KBM-7 (cell line): ENCODE measurements at places on chromosomes 2 and 18.

GRCh38 chr2:7559791-7560190 lies 642.6 kb downstream of the RNF144A start:
- DNase-seq: no peak

DNA sequence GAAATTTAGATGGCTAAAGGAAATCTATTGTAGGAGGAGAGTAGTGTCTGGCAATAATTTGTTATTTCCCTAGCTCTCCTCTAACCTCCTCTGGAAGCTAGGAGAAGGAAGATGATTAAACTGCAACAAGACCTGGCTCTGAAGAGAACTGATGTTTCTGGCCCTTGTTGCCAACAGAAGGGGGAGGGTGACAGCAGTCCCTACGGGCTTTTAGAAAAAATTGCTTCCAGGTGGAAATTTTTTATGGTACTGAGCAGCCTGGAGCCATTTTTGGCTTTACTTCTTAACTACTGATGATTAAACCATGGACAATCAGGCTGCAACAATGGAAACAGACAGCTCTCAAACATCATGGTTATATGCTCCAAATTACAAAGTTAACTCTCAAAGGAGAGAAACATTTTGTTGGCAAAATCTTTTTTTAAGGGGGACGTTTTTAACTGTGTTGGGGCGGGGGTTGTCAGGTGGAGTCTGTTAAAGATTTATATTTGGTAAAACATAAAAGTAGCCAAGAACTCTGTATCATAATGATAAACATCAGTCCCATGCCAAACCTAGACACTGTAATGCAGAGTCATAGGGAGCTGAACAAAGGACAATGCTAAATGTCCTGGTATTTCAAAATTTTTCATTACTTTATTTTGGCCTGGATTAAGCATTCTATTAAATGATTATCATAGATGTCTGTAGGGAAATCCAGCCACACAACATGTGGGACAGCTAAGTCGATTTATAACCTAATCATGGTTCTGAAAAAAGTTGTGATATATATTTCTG lies 70.0 kb downstream of the EXOC6B start:
- DNase-seq: no peak

GRCh38 chr18:58402247-58402646 lies 226.6 kb downstream of the ALPK2 start:
- no peak for DNase-seq

GRCh38 chr18:41324934-41325333 lies 630.1 kb upstream of the PIK3C3 start:
- no peak for DNase-seq

GRCh38 chr2:30713698-30714097 lies 93.5 kb downstream of the CAPN13 start:
- no peak for DNase-seq

- DNase-seq: no peak
Measured at GRCh38 chr2:12890481-12890991, 173.8 kb downstream of the TRIB2 start.

DNA sequence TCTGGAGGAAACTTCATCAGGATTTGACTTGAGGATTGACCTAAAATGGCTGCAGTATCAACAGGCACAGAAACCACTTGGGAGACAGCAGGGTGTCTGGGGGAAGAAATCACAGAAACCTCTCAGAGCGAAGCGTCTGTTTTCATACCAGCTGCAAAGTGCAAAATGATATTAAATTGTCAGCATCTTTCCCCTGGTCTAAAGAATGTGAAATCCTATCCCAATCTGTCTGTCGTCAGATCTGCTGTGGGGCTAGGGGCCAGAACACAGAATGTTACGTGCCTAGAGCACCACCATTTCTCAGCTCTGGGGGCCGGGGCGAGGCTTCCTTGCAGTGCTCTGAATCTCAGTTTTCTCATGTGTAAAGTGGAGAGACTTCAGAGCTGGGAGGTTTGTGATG lies 54.1 kb upstream of the MYCN start:
- no peak for DNase-seq
